ENCODE measurements at places on chromosomes 13 and 19.
A peak's percentile ranks its signal among the peaks of the same experiment; 100 is the strongest.

GRCh38 chr13:109172136-109172535, 542.7 kb downstream of the MYO16 start:
- DNase-seq: no peak

- peak; percentile 53 for DNase-seq
These were observed 1.0 kb upstream of the KRI1 start for GRCh38 chr19:10566658-10567410.

DNA sequence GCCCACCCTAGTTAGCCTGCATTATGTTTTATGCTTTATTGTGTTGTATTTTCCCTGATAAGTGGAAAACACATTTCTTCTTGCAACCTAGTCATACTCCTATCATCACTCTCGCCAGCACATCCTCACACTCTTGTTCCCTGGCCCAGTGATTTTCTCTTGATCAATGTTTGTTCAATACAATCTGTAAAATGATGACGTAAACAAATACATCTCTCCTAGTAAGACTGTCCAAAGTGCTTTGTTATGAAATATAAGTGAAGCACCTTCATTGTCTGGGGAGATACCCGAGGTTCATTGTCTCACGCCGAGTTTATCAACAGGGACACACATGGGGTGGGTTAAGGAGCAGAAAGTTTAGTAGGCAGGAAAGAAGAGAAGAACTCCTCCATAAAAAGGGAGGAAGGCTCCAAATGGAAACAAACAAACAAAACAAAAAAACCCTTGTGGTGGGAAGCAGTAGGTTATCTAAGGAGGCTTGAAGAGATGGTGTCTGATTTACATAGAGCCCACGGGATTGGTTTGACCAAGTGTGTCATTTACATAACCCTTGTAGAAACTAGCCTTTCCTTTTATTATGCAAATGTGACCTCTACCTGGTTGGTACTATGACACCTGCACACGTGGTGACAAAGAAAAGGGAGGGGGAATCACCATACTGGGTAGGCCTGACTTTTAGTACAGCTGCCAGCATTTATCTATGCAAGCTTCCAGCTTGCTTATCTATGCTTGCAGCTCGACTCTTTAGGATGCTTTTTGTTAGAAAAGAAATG, 1317.9 kb upstream of the SPRY2 start:
- DNase-seq: no peak

- DNase-seq: no peak
These were observed 55.9 kb downstream of the DLEU7 start for GRCh38 chr13:50787316-50788195.

- no peak for DNase-seq
These were observed 5.8 kb downstream of the CRYL1 start for GRCh38 chr13:20519875-20520274.

DNA sequence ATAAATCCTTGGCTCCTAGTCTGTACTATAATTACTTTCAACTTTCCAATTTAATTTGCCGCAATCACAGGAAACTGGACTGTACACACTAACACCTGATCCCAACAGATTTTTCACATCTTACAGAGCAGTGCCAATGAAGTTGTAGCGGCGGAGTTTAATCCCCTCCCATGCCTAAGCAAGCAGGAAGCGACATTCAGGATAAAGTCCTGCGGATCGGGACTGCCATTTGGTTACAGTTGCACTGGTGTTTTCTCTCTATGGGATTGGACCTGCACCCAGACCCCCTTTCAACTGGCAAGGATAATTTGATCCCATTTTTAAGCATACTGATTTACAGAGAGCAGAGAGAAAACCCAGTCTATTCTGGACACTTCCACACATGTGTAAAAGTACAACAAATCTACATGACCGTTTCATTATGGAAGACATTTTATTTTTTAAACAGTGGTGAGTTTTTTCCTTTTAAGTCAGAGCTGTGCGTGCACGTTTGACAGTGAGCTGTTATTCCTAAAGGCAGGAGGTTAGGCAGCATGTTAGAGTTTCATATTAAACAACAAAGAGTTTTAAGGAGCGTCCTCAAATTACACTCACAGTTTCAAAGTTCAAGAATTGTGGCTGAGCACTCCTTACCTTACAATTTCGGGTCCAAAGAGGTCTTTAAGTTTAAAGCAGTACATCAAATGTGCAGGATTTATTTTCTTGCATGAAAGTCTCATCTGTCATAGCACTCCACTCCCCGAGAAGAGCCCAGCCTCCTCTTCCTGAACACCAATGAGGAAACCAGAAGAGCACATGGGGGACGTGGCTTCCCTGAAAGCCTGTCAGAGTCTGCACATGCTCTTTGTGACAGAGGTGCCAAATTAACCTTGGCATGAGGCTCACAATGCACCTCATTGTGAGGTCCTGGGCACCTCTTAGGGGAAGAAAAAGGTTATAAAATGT, 141.6 kb upstream of the RFC3 start:
- no peak for DNase-seq

DNA sequence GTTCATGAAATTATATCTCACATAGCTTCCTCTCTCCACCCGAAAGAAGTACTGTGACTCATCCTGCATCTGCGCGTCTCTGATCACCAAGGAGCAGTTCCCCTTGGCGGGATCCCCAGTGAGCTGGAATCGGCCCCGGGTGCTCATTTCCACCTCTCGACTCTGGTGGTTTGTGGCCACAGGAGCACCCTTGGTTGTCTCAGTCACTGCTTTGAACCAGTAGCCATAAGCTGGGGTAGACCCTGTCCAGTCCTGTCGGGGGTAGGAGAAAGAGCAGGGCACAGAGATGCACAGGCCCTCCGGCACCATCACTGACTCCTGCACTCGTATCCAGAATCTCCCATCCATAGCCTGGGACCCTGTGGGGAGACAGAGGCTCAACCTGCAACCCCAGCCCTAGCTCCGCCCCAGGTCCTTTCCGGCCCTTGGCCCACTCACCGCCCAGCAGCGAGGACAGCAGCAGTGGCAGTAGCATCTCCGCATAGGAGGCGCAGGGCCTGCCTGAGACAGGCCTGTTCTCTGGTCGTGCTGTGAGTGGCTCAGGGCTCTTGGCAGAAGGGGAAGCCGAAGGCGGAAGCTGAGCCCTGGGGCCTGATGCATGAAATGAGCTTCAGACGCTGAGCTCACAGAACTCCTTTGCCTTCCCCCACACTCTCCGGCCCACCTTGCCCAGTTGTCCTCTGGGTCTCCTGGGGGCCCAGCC, at the start of gene SIGLEC10:
TSS of gene SIGLEC10 (minus strand) at position 536 of the 703 bp plus-strand sequence. CDS start at position 475, 61 bp downstream.
- no peak for DNase-seq

DNA sequence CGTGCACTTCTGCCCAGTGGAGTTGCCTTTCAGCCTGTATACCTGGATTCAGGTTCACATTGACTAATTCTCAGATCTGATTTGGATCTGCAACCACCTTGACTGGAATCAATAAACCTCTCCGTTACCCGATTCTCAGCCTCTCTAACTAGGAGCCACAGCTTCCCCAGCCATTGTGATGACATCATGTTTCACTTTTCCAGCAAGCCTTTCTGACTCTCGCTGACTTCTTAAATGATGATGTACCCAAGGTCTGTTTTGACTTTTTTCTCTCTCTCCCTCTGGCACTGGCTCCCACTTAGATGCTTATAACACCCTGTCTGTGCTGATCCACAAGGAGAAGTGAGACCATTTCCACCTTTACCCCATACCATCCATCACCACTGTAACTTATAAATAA, 13.5 kb upstream of the FAM124A start:
- no peak for DNase-seq

GRCh38 chr13:42592915-42593900, 19.3 kb downstream of the TNFSF11 start:
- DNase-seq: no peak

DNA sequence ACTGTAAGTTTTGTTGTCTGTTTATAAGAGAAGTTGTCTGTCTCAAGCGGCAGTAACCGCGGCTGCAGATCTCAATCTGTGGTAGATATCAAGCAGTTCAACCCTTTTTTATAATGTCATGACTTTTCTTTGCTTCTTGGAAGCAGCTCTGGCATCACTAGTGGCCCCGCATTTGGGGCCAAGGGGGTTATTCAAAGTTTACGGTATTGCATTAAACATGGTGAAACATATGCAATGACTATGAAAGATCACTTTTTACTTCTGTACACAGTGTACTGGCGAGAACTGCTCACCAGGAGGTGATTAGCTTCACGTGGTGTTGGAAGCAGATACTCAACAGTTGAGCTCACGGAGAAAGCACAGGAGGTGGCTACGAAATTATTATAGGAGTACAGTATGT, 4.6 kb upstream of the FFAR3 start:
- no peak for DNase-seq

DNA sequence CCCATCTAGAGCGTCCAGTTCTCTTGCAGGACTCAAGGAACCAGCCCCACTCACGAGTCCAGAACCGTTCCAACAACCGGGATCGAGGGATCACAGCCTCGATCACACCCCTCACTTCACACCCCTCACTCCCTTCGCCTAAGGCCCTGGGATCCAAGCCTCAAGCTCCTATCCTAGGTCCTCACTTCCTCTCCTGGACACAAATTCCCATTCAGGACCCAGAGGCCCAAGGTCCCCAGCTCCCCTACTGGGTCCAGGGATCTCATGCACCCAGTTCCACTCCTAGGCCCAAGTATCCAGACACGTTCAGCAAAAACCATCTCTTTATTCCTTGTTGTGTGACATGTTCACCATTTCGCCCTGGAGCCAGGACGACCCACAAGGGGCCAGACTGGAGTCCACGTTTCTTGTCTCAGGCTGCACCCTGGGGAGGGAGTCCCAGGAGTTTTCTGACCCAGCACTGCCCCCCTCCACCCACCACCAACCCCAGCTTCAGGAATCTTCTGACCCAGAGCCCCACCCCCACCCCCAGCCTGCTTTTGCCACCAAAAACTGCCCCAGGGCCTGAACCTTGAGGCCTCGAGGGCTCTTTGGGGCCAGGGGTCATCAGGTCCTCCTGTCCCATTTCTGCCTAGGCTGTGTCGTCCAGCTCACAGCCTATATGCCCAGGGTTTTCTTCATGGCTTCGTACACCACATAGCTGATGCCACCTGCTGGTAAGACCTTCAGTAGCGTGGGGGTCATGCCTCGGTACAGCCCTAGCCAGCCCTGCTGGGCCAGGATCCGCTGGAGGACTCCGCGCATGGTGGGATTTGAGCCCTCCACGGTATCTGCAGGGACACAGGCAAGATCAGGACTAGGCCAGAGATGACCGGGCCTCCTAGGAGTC, 1.4 kb upstream of the KHSRP start:
- DNase-seq: no peak

GRCh38 chr13:36282821-36283432, 14.7 kb downstream of the CCDC169 start:
- DNase-seq: no peak

DNA sequence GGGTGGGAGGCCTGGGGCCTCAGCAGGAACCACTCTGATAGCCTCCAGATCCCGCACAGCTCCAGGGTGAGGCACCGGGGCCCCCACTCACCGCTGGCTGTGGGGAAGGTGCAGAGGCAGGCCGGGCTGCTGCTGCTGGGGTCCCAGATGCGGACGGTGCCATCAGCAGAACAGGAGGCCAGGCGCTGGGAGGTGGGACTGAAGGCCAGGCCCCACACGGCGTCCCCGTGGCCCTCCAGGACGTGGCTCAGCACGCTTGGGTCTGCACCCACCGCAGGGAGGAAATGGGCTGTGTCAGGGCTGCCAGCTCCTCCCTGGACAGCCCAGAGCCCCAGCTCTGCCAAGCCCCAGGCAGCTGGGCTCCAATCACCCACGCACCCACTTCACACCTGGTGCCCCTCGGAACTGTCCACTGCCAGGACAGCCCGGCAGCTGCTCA, 6.1 kb upstream of the PRKD2 start:
- DNase-seq: no peak

GRCh38 chr19:16554776-16555175, 12.5 kb upstream of the CHERP start:
- no peak for DNase-seq

GRCh38 chr13:104553186-104553585, 1487.0 kb upstream of the SLC10A2 start:
- DNase-seq: no peak

GRCh38 chr13:106794117-106794516, 226.2 kb upstream of the ARGLU1 start:
- no peak for DNase-seq

DNA sequence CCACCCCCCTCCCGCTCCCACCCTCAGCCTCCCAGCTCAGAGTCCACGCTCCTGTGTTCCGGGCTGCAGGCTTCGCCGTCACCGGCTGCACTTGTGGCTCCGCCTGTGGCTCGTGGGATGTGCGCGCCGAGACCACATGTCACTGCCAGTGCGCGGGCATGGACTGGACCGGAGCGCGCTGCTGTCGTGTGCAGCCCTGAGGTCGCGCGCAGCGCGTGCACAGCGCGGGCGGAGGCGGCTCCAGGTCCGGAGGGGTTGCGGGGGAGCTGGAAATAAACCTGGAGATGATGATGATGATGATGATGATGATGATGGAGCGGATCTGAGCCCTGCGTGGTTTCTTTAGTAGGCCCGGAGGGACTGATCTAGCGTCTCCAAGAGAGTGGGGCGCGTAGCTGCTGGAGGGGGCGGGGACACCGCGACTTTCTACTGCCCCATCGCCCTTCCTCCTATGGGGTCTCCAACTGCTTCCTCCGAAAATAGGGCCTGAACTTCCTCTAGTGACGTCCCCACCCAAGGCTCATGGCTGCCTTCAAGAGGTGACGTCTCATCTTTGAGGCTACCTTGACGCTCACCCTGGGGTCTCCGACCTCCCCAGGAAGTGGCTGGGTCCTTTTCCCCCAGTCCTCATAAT, 1.4 kb downstream of the RETN start:
- no peak for DNase-seq

DNA sequence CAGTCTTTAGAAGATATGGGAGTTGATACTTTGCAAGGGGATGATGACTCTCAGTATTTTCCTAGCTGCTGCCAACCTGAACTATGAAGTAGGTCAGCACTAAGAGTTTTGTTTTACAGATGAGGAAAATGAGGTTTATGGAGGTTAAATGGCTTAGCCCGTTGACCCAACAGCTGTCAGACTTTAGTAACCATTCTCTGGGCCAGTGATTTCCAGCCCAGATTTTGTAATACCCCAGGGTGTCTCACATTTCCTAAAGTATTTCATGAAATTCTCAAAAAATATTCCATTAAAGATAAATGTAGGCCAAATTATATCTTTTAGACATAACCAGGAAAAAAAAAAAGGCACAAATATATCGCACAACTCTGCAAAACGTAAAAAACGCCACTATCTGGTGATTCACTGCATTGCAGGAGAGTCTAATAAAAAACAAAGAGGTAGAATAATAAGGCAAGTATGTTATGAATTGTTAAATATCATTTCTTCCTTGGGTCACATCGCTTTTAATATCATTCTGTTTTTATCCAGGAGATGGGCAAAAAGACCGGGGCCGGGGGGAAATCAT, 112.5 kb downstream of the DACH1 start:
- no peak for DNase-seq

- no peak for DNase-seq
These were observed 17.1 kb upstream of the S1PR4 start for GRCh38 chr19:3161453-3161852.

Data from effector CD8-positive, alpha-beta T cell (primary cell).